ENCODE measurements at places on chromosomes 2 and 18.

DNA sequence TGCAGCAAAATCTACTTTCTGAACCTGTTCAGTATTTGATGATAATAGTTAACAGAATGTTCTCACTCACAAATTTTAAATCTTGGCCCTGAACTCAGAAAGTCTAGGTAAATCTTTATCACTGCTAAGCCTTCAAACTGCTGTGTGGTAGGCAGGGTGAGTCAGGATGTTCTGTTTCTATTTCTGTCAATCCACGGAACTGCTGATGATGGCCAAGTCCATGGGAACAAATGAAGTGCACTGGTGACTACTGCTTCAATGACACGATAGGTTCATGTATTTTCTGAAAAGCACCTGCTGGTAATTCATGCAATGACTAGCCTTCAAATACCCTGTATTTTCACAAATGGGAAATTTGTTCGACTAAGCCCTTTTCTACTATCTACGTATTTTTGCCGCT is 14.2 kb downstream of the NIFK start:
- no peak for DNase-seq

- no peak for DNase-seq
Measured at GRCh38 chr18:62360805-62361204, 35.7 kb downstream of the TNFRSF11A start.

GRCh38 chr18:62566199-62566598 is 43.4 kb downstream of the ZCCHC2 start:
- DNase-seq = no peak

GRCh38 chr2:234905547-234906265 is 46.1 kb upstream of the SH3BP4 start:
- DNase-seq = no peak

- DNase-seq = peak; percentile 56
Measured at GRCh38 chr2:135657806-135658582, 83.7 kb upstream of the UBXN4 start.

GRCh38 chr2:25951071-25951547 is 31.2 kb downstream of the KIF3C start:
- DNase-seq = peak; percentile 78

- no peak for DNase-seq
Measured at GRCh38 chr2:207039225-207039624, 99.9 kb downstream of the CPO start.

DNA sequence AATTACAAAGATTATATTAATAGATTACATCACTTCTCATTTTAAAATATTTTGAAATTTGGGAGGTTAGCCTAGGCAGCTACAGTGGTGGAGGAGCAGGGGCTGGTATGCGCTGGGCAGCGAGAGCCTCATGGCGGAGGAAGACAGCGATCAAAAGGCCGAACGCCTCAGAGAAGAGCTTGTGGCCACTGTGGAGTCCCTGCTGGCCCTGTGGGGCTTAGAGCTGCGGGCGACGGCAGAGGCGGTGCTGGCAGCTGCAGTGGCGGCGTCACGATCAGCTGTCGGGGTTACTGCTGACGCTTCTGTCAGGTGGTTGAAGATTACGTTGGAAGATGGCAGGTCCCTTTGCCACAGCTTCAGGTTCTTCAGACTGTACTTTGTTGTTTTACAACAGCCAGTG is 87.4 kb downstream of the ROCK2 start:
- no peak for DNase-seq

DNA sequence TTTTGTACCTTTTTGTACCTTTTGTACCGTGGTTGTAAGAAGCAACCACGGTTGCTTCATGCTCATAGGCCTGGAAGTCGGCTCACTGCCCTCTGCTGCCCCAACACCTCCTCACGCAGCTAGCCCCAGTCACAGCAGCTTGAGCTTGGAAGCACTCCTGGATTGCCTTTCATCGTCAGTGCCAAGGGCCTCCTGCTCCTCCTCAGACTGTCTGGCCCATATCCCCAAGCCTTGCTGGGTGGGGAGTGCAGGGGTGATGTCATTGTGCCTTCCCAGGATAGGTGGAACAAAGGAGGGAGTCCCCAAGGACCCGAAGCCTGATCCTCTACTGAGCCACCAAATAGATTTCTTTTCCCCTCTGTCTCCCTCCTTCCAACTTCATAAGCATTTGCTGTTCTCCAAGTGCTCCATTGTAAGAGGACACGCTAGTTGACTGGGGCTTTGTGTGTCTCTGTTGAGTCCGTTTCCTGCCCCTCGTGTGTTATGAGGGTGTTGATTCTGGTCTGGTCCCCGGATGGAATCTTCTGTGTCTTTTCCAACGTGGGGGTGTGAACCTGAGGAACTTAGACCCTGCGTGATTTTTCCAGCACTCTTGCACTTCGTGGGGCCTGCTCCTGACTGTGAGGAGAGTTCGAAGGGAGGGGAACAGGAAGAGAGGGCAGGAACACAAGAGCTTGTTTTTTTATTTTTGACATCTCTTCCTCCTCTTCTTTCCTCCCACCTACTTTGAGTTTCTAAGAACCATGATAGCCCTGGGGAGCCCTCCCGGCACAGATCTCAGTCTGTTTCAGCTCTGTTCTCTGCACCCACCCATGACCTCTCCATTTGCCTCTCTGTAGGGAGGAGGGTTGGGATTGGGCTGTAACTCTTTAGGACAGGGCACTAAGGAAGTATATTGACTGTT is 127.2 kb upstream of the EML6 start:
- DNase-seq = no peak

GRCh38 chr2:210964141-210964764 is 407.9 kb downstream of the CPS1 start:
- DNase-seq = no peak

GRCh38 chr18:62974928-62975675 is 259.8 kb downstream of the PHLPP1 start:
- no peak for DNase-seq

GRCh38 chr18:60667016-60667415 is 294.4 kb upstream of the MC4R start:
- DNase-seq = no peak

- peak; percentile 8 for DNase-seq
Measured at GRCh38 chr2:72104821-72105588, 42.7 kb downstream of the CYP26B1 start.

GRCh38 chr2:37586663-37587317 is 84.7 kb downstream of the CDC42EP3 start:
- DNase-seq = no peak

DNA sequence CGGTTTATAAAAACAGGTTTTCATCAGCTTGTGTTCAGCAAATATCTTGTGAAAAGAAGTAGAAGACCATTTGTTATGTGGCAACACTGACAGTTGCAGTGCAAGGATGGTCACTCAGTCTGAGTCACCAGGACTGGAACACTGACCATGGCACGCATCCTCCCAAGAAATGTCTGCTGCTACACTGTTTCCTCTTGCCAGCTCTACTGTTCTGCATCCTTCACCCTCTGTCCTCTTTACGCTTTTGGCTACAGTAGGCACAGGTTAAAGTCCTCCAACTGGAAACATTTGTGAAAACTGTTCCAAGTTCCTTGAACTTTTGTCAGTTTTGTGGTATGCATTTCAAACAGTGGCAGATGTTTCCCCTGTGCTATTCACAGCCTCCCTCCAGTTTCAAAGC is 39.4 kb downstream of the OSR1 start:
- no peak for DNase-seq

DNA sequence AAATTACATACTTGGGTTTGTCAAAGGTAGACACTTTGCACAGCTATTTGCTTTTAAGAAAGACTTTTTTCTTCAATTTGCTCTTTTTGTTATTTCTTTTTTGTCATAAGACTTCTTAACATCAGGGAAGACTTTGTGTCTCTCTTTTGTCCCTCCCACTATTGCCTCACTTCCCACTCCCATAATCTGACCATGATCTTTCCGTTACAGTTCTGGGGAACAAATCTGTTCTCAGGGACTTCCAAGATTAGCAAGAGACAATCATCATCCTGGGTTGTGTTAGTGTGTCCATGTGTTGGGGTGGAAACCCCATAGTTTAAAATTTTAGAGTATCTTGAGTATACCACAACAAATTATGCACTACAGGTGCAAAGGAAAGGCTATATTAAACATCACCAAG is 75.3 kb downstream of the REV1 start:
- DNase-seq = no peak

DNA sequence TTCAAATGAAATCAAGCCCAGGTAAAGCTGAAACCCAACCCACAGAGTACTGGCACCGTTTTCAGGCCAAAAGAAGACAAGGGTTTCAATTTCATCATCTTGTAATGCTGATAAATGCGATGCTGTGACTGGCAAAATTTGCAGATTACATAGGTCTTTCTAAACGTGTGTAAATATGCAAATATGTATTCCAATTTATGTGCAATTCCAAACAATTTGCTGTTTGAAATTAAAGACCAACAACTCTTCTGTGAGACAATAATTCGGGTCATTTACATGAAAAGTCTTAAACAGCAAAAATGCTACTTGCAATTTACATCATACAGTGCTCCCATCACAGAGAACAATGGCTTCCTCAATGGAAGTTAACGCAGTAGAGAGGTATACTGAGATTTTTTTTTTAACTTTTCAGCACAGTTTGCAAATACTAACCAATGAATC is 2.8 kb upstream of the ZNF532 start:
- DNase-seq = no peak

DNA sequence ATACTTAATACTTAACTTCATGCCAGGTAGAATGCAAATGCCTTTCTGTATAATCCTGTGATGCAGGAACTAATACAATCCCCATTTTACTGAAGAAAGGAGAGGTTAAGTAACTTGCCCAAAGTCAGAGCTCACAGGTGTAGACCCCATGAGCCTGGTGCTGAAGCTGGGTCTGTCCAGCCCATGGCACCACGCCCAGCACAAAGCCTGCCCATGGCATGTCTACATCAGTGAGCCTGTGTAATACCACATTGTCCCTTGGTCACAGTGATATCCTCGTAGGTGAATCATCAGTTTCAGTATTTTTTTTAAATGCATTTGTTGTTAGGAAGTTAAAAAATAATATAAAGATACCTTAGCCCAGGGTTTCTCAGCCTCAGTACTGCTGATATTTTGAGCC is 69.9 kb upstream of the MCFD2 start:
- peak; percentile 63 for DNase-seq

- DNase-seq = no peak
Measured at GRCh38 chr2:1219901-1220573, 193.2 kb upstream of the TPO start.

DNA sequence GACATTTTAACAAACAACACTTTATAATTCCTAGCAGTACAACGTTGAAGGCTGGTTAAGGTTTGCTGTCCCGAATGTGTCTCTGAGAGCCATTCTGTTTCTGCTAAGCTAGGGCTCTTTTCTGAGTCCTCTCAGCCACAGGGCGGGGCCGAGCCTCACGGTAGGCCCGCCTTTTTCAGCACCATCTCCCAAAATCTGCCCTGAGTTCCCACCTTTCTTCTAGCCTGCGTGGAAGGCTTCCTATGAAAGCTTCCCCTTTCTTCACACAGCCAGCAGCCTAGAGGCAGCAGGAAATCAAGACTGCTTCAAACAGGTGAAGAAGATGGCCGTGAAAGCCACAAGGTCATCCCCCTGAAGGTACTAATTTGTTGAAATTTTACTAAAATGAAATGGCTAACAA is 255.5 kb downstream of the CDH2 start:
- DNase-seq = no peak

DNA sequence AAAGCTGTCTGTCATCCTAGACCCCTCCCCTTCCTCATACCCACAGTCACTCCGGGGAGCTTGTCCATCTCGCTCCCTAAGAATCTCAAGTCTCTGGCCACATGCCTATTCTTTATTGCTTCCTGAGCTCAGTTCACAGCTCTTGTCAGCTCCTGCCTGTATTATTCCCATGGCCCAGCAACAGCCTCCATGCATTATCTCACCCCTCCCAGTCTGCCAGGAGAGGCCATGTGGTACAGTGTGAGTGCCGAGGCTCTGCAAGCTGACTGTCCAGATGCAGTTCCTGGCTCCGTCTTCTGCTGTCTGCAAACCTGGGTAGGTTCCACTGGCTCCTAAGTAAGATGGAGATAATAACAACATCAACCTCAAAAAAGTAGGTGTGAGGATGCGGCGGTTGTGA is 79.7 kb downstream of the MRPS9 start:
- no peak for DNase-seq

GRCh38 chr2:10240161-10240681 is 62.5 kb upstream of the HPCAL1 start:
- no peak for DNase-seq

- no peak for DNase-seq
Measured at GRCh38 chr2:23244617-23245016, 140.4 kb upstream of the KLHL29 start.
